ENCODE measurements at places on chromosomes 2 and 18.

DNA sequence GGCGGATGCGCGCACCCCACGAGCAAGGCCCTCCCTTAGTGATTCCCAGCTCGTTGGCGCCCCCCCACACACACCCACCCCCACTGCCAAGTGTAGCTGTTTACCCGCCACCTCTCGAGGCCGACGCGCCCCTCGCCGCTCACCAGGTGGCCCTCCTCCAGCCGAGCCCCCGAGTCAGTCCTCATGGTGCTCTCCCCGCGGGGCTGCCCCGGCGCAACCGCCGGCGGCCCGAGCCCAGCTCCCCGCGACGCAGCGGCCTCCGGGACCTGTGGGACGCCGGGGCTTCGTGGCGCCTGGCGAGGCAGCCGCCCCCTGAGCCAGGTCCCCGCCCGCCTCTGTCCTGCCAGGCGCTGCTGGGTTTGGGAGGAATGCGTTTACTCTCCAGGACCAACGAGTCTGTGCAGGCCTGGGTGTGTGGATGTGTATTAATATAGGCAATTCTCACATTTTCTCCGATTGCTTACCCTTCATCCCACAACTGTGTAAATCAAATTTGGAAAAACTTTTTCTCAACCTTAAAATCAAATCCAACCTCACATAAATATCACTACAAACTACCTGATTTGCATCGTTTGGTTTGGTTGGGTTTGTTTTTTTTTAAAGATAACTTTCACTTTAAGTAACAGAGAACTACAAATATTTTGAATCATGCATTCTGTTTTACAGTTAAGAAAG is at the start of gene TMEM237:
Gene TMEM237 (minus strand): TSS at position 288 of the 675 bp plus-strand sequence. CDS start 103 bp downstream, at position 185.
- DNase-seq, result no peak

- DNase-seq, result no peak
Measured at GRCh38 chr2:168355121-168355520, 101.0 kb upstream of the CERS6 start.

DNA sequence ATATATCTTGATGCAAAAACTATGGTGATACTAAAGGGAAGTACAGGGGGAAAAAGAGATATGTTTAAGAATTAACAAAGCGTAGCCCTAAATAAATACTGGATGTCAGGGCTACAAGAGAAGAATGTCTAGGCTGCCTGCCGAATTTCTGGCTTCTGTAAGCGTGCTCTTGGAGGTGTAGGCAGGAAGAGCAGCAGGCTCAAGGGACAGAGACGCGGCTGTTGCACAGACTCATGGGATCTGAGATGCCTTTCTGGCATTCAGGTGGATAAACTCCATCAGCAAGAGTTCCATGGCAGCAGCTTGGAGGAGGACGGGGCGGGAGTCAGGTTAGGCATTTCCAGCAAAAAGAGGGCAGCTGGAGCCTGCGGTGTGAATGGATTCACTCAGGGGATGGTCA is 123.2 kb upstream of the TWIST2 start:
- no peak for DNase-seq

GRCh38 chr2:45912109-45912508 is 260.6 kb downstream of the PRKCE start:
- DNase-seq, result no peak

- no peak for DNase-seq
Measured at GRCh38 chr2:128307595-128307994, 11.1 kb downstream of the HS6ST1 start.

GRCh38 chr2:171874963-171875362 is 19.1 kb downstream of the SLC25A12 start:
- no peak for DNase-seq

- DNase-seq, result no peak
Measured at GRCh38 chr2:63047321-63048279, 3.0 kb upstream of the OTX1 start.

GRCh38 chr2:43874776-43875451 is 36.1 kb downstream of the ABCG8 start:
- no peak for DNase-seq

- DNase-seq, result no peak
Measured at GRCh38 chr2:241298673-241299072, 16.8 kb downstream of the HDLBP start.

DNA sequence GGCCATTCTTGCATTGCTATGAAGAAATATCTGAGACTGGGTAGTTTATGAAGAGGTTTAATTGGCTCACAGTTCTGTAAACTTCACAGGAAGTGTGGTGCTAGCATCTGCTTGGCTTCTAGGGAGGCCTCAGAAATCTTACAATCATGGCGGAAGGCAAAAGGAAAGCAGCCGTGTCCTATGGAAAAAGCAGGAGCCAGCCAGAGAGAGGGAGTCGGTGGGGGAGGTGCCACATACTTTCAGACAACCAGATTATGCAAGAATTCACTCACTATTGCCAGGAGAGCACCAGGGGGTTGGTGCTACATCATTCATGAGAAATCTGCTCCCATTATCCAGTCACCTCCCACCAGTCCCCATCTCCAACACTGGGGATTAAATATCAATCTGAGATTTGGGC is 64.1 kb downstream of the CPS1 start:
- DNase-seq, result no peak

GRCh38 chr18:38310936-38311335 is 745.3 kb upstream of the CELF4 start:
- DNase-seq, result no peak

DNA sequence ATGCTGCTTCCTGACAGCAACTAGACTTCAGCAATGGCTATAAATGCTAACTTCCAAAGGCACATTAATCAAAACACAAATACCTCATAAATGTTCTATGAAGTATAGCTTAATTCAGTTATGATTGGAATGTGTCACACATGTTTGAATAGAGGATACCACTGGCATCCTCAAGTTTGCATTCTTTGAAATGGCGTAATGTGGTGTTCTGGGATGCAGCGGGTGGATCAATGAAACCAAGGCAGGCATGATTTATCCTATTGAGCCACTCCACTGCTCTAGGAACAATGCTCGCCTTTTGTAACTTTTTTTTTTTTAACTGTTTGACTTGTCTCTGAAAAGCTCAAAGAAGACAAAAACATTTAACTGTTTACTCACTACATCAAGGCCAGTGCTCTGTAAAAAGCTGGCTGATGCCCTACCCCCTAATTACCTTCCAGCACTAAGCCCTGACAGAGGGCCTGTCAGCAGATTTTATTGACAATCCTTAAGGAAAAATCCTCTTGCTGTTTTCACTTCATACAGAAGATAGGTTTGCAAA is 278.8 kb upstream of the SESTD1 start:
- no peak for DNase-seq

DNA sequence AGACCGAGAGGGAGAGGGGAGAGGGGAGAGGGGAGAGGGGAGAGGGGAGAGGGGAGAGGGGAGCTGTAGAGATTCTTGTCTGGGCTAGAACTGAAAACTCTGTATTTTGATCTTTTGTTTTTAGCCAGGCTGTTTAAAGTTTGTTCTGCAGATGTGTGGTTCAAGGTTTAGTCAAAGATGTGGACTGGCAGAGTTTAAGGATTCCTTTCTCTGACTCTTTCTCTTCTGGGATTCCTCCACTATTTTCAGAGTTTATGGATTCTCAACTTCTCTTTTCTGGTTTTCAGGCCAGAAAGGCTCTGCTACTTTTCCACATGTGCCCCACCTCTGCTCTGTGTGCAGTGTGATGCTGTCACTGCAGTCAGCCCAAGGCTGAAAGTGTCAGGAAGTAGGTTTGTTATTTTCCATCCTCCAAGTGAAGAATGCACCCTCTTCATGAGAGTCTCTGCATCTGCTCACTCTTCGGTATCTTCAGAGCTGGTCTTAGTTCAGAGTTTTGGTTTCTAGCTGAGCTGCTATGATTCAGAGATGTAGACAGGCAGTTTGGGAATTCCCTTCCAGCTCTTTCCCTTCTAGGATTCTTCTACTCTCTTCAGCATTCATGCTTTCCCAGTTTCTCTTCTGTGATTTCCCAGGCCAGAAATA is 130.9 kb upstream of the SMAD7 start:
- no peak for DNase-seq
